Liver (tissue), 10 donors: ENCODE measurements at places on chromosomes 7 and 10. TPM values are rescaled to one million over a fixed set of nuclear protein-coding genes. Genes with fewer than 3 reads are reported as not detected.

GRCh38 chr10:76082956-76083355 is 651.5 kb downstream of the LRMDA start:
- DNase-seq: no peak

GRCh38 chr7:110987127-110987693 is 103.7 kb upstream of the LRRN3 start:
- DNase-seq: no peak

DNA sequence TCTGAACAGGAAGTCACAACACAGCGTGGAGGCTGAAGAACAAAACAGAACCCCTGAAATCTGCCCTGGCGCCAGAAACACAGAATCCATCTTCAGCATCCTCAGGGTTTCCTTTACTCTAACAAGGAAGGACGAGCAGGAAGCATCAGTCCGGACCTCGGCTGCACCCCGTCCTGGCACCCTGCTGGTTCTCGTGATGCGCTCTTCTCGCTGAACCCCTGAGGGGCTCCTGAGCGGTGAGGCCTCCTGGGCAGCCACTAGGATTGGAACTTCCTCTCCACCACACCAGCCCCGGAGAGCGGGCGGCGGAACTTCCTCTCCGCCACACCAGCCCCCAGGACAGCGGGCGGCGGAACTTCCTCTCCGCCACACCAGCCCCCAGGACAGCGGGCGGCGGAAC is 461.9 kb downstream of the PTPRN2 start:
- no peak for DNase-seq

CELF2 gene
- 8.5 TPM for total RNA-seq

CCDC6 gene
- total RNA-seq: 14.3 TPM
